ENCODE measurements at places on chromosomes 12 and 14. TPM values are rescaled to one million over a fixed set of nuclear protein-coding genes. Genes with fewer than 3 reads are reported as not detected.

GRCh38 chr14:35366056-35366451 is 38.5 kb downstream of the NFKBIA start:
- DNase-seq, result peak; percentile 74

The TWF1 gene
- total RNA-seq, result 141 TPM

The GDF3 gene
- total RNA-seq, result not detected

- no peak for DNase-seq
Observed at GRCh38 chr12:89153341-89153740, 199.0 kb downstream of the DUSP6 start.

DNA sequence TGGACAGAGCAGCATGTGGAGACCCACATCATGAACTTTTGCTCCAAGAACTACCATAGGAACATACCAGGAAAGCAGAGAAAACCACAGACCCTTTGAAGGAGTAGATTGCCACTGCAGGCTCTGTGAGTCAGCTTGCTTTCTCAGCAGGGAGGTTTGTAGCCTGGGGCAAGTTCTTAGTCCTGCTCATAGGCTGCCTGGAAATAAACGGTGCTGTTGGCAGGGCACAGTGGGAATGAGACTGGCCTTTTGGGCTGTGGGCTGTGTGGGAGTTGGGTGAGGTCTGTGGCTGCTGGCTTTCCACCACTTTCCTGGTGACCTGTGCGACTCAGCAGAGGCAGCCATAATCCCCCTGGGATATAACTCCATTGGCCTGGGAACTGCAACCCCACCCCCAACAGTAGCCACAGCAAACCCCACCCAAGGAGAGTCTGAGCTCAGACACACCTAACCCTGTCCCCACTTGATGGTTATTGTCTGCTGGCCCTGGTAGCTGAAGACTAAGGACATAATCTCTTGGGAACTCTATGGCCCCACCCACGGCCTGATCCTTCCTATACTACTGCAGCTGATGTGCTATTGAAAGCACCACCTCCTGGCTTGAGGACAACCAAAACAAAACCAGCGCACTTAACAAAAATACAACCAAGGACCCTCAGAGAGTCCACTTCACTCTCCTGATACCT is 192.1 kb upstream of the GARIN6 start:
- DNase-seq, result no peak

- no peak for DNase-seq
Observed at GRCh38 chr12:49609059-49609874, 3.8 kb upstream of the FAM186B start.

The TRIP11 gene
- total RNA-seq, result 83.5 TPM

- peak; percentile 40 for DNase-seq
Observed at GRCh38 chr14:64434528-64434927, 30.8 kb upstream of the AKAP5 start.

DNA sequence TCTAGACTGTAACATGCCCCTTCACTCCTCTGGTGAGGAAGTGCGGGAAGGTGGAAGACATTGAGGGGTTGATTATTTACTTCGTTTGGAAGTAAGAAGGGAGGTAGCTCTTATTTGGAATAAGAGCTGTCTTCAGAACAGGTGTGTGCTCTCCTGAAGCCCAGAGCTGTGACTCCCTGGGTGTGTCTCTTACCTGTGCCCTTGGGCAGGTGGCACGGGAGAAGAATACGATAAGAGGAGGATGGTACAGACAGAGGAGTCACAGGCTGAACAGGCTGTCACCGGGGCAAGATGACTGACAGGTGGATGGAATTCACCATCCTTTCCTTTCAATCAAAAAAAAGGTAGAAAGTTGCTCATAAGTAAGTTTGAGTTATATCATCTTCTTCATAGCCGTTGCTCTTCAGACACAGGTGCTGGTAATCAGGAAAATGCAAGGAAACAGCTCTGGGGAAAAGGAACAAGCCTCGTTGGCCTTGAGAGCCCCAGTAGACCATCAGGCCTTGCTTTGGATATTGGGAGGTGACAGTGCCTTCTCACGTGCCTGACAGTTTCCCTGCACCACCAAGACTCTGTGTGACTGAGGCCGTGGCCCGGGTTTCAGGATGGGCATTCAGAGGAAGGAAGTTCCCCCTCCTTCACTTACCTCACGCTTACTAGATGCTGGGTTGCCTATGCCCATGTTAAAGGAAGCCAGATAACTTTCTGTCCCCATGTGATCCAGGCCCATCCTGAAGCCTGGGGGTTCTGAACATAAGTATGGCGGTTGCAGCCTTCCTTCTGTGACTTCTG is 120.4 kb downstream of the ETV6 start:
- DNase-seq, result no peak

- DNase-seq, result peak; percentile 54
Observed at GRCh38 chr12:70255311-70255710, 12.1 kb downstream of the CNOT2 start.

DNA sequence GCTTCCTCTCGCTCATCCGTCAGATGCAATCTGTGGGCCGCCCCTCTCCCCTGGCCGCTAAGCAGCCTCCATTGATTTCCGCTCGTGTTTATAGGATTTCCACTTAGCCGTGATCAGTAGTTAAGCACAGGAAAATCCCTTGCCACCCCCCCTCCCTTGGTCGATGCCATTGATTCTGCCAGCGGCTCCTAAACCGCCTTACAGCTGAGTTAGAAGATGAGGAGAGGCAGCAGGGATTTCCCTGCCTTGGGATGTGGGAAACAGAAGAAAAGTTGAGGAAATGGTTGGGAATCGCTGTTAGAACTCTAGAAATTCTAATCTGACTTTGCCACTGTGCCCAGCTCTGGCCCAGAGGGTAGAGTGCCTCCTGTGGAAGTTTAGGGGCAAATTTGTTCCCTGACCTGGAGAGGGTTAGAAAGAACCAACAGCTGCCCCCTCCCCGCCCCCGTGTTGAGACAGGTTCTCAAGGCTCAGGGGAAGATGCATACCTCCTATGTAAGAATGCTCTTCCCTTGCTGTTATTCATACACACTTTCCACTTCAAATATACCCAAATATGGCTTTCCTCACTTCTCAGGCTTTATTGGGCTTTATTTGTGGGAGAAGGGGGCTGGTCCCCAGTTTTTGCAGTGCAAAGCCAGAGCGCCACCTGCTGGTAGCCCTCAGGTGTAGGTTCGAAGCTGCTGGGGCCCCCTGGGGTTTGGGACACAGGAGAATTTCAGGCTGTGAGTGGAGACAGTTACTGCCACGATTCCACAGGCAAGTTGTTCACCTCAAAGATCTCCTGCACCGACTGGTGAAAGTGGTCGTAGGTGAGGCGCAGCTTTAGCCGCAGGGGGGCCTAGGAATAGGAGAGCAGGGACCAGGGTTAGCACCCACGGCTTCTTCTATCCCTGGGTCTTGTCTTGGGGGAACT is 3.2 kb downstream of the THTPA start:
- DNase-seq, result peak; percentile 55

- DNase-seq, result no peak
Observed at GRCh38 chr14:76228138-76228537, 76.4 kb downstream of the GPATCH2L start.

- no peak for DNase-seq
Observed at GRCh38 chr14:56057071-56057741, 61.0 kb upstream of the PELI2 start.

DNA sequence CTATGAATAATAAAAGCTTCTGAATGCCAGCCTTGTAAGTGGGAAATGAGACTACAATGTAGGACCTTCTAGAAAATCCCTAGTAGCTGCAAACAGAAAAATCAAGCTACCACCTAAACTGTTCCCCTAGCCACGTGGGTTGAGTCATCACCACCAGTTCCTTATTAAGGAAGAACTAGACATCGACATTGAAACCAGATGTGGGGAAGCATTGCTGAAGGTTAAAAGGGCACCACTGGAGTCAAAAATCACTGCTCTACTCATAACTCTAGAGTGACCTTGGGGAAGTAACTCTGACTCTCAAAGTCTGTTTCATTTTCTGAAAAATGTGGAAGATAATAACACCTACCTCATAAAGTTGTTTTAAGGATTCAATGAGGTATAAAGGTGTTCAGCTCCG is 9.4 kb upstream of the CNIH1 start:
- peak; percentile 60 for DNase-seq

The CLEC2B gene
- total RNA-seq, result 0.56 TPM

GRCh38 chr12:30485230-30485890 is 210.3 kb downstream of the IPO8 start:
- no peak for DNase-seq

- no peak for DNase-seq
Observed at GRCh38 chr12:24462946-24463345, 486.0 kb downstream of the BCAT1 start.
